MG63 (cell line): ENCODE measurements at places on chromosomes 1 and 21.

DNA sequence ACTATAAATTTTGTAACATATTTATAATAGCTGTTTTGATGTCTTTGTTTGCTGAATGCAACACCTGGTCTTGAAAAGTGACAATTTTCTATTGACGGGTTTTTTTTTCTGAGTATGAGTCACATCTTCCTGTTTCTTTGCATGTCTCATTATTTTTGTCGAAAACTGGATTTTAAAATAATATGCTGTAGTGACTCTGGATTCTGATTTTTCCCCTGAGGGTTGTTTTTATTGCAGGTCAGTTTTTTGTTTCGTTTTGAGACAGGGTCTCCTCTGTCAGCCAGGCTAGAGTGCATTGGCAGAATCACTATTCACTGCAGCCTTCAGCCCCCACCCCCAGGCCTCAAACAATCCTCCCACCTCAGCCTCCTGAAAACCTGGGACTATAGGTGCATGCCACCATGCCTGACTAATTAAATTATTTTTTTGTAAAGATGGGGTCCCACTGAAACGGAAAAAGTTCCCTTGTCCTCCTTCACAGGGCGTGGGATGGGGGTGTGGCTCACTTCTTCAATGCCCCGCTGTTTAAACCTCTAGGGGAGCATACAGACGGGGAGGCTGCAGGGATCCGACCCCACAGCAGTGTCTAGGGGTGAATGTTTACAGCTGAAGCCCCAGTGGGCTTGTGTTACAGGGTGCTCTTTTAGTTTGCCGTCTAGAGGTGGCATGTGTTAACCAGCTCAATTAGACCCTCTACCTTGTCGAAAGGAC, 11.3 kb upstream of the PPIE start:
- no peak for DNase-seq

DNA sequence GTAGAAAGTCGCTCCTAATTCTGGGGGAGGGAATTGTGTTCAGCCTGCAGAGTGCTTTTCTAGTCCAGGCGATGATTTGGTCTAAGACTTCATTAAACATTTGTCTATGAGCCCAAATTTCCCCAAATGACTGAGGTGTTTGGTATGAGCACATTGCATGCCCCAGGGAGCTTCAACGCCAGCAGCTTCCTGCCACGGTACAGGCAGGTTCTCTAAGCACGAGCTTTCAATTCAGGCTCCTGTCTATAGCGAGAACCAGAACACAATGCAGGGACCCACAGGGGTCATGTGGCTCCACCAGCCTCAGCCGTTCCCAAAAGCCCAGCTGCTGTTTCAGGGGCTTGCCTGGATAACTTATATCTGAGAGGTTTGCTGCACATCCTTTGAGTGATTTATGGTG, 34.1 kb upstream of the H6PD start:
- DNase-seq = no peak

DNA sequence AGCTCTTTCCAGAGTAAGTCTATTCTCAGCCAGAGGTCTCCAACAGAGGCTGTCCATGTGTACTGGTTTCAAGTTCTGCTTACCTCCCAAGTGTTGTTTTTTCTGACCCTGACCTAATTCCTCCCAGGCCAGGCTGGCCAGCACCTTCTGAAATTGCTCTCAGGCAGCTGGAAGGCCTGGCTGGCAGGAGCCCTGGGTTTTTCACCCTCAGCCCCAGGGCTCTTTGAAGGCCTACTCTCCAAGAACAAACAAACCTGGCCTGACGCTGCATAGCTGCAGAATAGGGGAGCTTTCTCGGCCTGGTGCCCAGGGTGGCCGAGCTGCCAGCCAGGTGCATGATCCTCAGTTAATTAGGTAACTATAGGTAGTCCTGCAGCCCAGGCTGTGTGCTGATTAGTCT, 147.5 kb downstream of the CACNA1E start:
- no peak for DNase-seq

DNA sequence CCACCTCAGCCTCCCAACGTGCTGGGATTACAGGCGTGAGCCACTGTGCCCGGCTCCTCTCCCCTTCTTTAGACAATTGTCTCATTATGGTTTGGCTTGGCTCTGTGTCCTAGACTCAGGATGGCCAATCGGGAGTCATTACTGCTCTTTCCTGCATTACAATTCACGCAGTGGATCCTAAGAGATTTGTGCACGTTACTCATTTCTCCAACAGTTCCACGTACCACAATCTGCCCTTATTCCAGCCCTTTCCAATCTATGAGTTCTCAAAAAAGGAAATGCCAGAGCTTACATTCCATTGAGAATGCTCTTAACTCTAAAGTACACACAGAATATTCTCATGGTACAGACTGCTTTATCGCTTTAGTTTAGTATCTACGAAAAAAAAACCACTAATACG, 357.0 kb downstream of the GPATCH2 start:
- no peak for DNase-seq

DNA sequence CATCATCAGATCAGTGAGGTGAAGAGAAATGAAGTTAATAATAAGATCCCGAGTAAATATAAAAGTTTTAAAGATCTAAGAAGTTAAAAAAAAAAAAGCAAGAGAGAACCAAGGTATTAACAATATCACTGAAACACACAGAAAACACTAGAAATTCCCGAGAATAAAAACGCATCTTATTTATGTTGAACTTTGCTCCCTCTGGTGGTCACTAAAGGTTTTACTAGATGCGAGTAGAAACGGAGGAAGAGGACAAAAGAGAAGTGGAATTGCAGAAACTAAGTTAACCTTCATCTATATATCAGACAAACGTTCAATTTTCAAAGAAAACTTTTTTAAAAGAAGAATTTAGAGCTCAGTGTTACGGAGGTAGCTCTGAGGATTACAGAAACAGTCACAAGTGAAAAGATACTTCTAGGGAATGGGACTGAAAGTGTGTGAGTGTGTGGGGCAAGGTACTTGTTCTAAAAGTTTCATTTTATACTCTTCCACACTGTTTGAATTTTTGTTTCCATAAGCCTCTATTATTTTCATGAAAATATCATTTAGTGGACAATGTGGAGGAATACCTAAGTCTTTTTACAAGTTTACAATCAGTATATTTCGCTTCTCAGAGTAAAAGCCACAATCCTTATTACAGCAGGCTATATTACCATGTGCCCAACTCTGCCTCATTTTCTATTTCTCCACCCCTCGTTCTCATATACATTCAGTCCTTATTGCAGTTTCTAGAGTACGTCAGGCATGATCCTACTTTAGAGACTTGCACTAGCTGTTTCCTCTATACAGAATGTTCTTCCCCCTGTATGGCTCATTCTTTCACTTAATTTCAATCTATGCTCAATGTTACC, 19.7 kb downstream of the ACBD6 start:
- no peak for DNase-seq

DNA sequence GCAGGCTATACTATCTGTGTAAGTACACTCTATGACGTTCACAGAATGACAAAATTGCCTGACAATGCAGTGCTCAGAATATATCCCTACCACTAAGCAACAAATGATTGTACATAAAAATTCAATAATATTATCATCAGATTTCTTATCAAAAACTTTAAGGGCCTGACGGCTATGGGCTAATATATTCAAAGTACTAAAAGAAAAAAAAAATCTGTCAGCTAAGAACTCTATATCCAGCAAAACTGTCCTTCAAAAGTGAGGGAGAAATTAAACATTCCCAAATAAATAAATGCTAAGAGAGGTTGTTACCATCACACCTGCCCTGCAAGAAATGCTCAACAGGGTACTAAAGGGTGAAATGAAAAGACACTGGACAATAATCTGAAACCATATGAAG, 127.3 kb downstream of the TM2D1 start:
- no peak for DNase-seq

DNA sequence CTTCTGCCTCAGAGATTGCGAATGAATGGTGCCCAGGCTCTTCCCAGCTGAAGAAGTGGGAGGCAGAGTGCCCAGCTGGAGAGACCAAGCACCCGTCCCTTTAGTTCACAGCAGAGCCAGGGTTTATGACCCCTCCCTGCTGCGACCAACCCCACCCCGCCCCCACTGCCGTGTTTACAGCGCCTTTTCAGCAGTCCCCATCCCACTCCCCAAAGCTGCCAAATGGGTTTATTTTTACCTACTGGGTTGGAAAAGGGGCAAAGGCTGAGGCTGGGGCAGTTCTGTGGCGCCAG, 23.6 kb downstream of the DYRK3 start:
- DNase-seq = no peak

- no peak for DNase-seq
Measured at GRCh38 chr21:44456214-44456914, 1.1 kb downstream of the LRRC3 start.

- no peak for DNase-seq
Measured at GRCh38 chr1:96475903-96476302, 245.7 kb upstream of the PTBP2 start.

DNA sequence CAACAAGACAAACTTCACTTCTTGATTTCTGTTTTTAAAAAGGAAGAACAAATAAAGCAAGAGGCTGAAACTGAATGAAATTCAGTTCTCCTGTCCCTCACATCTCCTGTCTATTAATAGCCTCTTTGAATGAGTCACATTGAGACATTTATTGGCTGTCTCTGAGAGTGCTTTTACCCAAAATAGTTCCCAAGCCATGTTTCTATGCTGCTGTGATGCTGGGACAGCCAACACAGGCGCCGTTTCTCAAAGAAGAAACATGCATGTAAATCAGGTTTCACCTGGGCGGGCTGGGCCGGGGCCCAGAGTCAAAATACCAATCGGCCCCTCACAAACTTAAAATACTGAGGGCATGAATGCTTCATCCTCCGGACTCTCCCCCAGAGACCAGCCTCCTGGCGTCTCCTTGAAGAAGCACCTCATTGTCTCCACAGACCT, 105.2 kb downstream of the EDEM3 start:
- DNase-seq = no peak

- no peak for DNase-seq
Measured at GRCh38 chr1:114554577-114554976, 26.8 kb downstream of the BCAS2 start.
